ENCODE measurements at places on chromosomes 2 and 18.

- DNase-seq, result no peak
Measured at GRCh38 chr2:84492571-84492970, 23.7 kb upstream of the DNAH6 start.

DNA sequence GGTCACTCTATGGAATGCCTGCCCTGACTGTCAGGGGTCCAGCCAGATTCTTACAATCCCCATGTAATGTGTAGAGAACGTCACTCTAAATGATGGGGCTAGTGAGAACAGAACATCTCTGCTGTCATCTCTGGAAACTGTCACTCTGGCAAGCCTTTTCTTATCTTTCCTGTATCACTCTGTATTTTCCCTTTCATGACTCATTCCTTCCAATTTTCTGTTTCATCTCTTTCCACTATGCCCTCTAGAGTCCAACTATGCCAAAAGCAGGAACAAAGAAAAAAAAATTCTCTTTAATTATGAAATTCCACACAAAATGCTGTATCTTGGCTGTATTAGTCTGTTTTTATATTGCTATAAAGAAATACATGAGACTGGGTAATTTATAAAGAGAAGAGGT is 608.8 kb downstream of the ADCYAP1 start:
- no peak for DNase-seq

DNA sequence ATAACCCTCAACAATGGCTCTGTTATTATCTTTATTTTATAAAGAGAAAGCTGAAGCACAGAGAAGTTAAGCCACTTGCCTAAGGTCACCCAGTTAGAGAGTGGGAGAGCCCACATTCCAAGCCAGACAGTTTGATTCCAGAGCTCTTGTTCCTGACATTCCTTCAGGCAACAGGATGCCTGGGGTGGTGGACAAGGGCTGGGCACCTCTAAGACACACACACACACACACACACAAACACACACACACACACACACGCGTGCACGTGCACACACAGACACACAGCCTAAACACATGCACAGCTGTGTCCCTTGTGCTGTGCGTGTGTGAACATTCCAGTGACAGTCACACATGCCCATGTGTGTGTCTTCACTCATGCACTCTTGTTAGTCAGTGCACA is 26.4 kb downstream of the CELF4 start:
- no peak for DNase-seq

- no peak for DNase-seq
Measured at GRCh38 chr2:118786746-118787145, 60.7 kb downstream of the EN1 start.

- no peak for DNase-seq
Measured at GRCh38 chr2:167706800-167707199, 540.6 kb downstream of the STK39 start.

- peak; percentile 83 for DNase-seq
Measured at GRCh38 chr2:118221536-118222272, 133.4 kb downstream of the INSIG2 start.

- DNase-seq, result no peak
Measured at GRCh38 chr2:157364257-157364974, 38.8 kb upstream of the ERMN start.

GRCh38 chr2:54673501-54673998 is 49.9 kb upstream of the EML6 start:
- no peak for DNase-seq

GRCh38 chr18:53153800-53154199 is 813.8 kb downstream of the DCC start:
- DNase-seq, result no peak

DNA sequence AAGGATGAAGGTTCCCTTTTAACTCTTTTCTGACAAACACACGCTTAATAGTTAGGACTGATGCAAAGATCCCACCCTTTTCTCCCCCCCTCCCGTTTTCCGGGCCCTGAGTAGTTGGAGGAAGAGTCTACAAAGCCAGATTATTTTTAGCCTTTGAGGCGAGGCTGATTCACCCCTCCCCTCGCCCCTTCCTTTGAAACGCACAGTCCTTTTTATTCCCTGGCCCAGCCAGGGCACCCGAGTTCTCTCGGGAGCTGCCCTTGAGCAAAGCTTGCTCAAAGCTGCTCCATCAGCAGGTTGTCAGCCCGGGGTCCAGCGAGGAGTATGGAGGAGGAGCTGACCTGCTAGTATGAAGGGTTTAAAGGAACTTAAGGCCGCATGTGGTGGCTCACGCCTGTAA is 47.1 kb upstream of the SPRED2 start:
- DNase-seq, result peak; percentile 7

- DNase-seq, result no peak
Measured at GRCh38 chr2:195820867-195821565, 164.0 kb downstream of the SLC39A10 start.

DNA sequence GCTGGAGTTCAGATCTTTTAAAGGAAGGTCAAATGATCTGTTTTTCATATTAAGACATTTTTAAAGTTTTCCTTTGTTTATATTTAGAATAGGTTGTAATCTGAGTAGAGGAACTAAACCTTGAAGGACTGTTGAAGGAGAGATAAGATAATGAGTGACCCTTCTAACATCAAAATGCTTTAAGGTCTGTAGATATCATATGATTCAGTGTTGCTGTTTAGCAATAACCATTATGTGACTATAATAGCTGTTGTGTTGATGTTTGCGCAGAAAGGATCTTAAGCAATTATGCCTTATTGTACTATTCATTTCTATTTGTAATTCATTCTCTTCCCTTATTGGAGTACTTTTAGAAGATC is 60.0 kb downstream of the SLC16A14 start:
- no peak for DNase-seq

GRCh38 chr2:227642656-227643055 is 23.9 kb upstream of the SCYGR5 start:
- DNase-seq, result no peak

DNA sequence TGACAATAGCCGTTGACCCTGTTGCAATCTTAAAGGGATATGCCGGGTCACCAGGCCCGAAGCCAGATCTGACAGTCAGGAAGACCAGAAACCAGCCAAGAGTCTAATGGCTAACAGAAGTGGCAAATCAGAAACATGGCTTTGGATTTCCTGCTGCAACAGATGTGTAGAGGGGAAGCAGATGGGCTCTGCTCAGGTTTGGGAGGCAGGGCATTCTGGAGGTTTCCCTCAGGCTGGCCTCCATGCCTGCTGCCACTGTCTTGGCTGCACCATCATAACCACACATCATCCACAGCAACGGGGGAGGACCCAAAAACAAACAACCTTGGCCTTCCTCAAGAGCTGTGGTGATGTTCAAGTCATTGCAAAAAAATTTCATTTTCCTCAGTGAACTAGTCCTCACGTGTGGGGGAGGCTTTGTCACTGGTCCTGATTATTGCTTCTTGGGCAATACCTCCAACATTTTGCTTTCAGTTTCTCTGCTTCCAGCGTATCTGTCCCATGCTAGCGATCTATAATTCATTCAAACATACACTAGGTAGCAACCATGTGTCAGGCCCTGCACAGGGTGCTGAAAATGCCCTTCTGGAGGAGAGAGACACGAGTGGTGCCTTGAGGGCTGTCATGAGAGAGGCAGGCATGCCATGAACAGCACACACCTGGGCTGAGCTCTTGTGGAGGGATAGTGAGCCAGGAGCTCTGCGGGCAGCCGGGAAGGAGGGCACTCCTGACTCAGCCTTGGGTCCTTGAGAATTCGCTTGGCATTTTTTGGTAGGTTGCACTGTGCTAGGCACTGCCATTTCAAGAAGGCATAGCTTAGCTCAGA is 48.2 kb upstream of the LGALSL start:
- DNase-seq, result no peak

- DNase-seq, result no peak
Measured at GRCh38 chr2:239522740-239523119, 121.9 kb upstream of the HDAC4 start.

DNA sequence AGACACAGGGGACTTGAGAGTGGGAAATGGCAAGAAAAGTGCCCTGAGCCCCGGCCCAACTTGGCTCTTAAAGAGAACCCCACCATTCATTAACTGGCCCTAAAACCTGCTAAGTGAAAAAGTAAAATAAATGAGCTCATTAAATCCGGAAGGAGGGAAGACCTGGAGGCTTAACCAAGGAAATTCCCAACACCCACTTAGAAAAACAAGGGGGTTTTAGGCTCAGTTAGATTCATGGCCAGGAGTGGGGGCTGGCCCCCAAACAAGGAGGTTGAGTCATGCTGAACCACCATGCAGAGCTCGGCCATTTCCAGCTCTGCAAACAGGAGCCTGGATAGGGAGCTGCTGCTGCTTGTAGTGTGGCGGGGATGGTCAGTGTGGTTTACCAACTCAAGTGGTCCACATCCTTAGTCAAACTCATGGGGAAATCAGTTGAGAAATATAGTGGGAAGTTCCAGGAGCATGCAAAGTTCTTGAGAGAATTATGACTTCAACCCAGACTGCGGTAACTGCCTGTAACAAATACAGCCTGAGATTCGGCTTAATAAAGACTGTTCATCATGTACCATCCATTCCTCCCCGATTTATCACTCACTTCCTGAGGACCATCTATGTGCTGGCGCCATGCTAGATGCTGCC is 39.7 kb upstream of the MRPL19 start:
- DNase-seq, result no peak

GRCh38 chr2:219056896-219057708 is 3.6 kb downstream of the IHH start:
- peak; percentile 35 for DNase-seq

- no peak for DNase-seq
Measured at GRCh38 chr2:239495791-239496233, 95.0 kb upstream of the HDAC4 start.

DNA sequence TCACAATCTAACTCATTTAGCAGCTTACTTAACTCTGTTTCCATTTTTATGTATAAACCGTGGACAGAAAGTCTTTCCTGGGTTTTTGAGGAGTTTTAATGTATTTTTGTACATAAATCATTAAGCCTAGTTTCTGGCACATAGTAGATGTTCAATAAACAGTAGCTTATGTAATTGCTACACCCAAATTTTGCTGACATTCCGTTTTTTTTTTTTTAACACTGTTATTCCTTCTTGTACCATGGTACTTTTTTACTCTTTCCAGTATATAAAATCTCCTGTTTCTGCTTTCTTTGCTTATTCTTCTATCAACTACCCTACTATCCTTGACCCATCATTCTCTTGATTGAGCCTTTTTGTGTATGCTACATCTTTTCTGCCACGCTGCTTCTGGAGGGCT is 1151.3 kb upstream of the CRIM1 start:
- no peak for DNase-seq

DNA sequence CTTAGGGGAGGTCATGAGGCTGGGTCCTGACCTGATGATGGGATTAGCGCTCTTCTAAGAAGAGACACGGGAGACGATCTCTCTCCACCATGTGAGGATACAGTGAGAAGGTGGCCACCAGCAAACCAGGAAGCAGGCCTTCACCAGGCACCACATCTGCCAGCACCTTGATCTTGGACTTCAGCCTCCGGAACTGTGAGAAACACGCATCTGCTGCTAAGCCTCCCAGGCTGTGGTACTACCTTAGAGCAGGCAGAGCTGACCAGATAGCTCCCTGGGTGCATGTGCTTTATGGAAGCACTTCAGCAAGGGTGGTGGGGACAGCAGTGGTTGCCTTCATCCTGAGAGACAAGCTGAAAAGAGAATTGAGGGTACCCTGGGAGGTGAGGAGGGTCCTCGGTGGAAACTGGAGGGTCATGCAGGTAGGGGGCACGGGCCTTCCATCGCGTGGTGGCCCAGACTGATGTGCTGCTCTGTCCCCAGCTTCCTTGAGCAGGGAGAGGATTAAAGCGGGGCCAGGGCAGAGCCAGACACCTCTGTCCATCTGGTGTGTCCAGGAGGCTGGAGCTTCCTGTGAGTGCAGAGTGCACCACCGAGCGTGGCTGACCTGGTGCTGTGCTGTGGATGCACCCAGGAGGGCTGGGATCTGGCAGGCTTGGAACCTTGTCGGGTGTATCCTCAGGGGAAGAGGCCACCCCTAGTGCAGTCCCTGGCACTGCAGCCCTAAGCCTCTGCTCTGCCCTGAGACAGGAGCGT is 42.9 kb upstream of the HS6ST1 start:
- DNase-seq, result no peak

- no peak for DNase-seq
Measured at GRCh38 chr2:69437751-69438154, 518 bp upstream of the NFU1 start.

GRCh38 chr2:214843823-214844222 is 34.3 kb upstream of the BARD1 start:
- DNase-seq, result no peak
